ENCODE measurements at places on chromosomes 6 and 20.
A peak's percentile ranks its signal among the peaks of the same experiment; 100 is the strongest.

GRCh38 chr6:52909131-52909530 is 367 bp downstream of the GSTA3 start:
- DNase-seq: no peak

DNA sequence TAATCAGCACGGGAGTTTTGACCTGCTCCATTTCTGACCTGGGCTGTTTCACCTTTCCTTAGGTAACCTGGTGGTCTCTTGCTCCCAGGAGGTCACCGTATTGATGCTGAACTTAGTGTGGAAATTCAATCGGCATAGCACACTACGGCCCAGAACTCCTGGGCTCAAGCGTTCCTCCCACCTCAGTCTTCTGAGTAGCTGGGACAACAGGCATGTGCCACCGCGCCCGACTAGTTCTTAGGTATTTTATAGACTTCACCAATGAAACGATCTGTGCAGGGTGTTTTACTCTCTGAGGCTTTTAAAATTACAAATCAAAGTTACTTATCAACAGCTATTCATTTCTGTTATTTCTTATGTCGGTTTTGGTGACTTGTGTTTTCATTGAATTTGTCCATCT is 42.1 kb downstream of the ATG5 start:
- no peak for DNase-seq

DNA sequence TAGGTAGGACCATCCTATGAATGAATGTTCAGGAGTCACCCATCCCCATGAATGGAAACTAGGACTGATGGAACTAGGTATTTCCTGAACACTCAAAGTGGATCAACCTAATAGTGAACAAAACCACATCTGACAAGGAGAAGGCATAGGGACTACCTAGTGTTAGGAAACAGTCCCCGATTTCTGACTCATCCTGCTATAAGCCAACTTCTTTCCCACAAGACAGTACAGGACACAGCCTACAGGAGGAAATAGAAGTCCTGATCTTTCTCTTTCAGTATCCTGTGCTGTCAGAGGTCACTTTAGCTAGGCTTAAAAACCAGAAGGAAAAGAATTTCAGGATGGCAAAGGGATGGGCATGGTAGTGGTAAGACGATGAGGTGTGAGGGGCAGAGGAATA is 19.5 kb upstream of the GMDS start:
- DNase-seq: no peak

DNA sequence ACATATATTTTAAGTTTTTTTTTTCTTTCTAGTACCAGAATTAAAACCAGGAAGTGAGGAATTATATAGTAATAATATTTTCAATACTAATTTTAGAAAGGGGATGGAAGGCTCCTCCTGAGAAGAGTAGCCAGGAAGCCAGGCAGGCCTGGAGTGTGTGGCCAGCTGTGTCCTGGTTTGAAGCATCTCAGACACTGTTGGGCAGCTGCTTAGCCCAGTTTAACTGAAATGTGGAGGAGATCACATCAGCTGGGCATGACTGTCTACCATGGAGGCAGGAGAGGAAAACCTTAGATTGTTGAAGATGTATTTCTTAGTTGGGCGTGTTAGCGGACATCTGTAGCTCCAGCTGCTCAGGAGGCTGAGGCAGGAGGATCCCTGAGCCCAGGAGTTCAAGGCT is 142.2 kb downstream of the ARID1B start:
- DNase-seq: no peak

- peak; percentile 6 for DNase-seq
Observed at GRCh38 chr6:20906945-20907344, 372.7 kb downstream of the CDKAL1 start.

- no peak for DNase-seq
Observed at GRCh38 chr6:34383161-34383631, 9.3 kb downstream of the NUDT3 start.

- DNase-seq: no peak
Observed at GRCh38 chr6:119280668-119281067, 68.9 kb downstream of the MAN1A1 start.

DNA sequence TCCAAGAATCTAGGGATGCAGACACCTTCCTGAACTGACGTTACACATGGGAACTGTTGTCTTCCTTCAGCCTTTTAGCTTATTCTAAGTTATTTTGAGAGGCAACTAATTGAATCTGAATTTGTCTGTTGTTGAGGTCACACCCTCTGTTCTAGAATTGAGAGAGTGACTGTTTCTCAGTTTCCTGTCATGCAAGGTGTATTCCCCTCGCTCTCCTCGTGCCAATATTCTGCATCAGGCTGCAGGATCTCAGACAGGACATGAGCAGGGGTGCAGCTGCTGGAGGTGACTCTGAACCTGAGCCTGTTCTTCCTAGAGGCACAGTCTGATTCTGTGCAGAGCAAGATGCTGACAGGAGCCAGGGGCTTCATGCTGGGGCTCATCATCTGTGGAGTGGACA is 52.5 kb downstream of the HLA-DPB1 start:
- no peak for DNase-seq

GRCh38 chr20:23622839-23623343 is 14.9 kb downstream of the CST3 start:
- DNase-seq: peak; percentile 83

Measured in smooth muscle cell of the brain vasculature (primary cell).